ENCODE measurements at places on chromosomes 3 and 15.

DNA sequence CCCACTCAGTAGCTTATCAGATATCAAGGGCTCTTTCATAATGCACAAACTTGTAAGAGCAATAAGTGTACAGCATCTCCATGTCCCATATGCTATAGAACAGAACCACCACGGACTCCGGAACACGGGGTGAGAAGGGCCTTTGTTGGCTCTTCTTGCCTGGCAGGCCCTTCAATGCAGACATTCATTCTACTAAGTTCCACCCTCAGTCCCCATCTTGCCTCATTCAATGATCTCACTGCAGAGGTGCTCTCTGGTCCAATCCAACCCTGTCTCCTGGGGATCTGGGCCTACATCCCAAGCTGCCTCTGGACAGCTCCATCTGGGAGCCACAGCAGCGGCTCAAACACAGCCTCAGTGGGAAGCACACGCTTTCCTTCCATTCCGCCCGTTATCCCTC lies 16.8 kb downstream of the HACD2 start:
- DNase-seq, result no peak

- DNase-seq, result no peak
These were observed 1.9 kb upstream of the ALS2CL start for GRCh38 chr3:46695177-46695961.

- DNase-seq, result no peak
These were observed 152.6 kb upstream of the GBE1 start for GRCh38 chr3:81913886-81914663.

DNA sequence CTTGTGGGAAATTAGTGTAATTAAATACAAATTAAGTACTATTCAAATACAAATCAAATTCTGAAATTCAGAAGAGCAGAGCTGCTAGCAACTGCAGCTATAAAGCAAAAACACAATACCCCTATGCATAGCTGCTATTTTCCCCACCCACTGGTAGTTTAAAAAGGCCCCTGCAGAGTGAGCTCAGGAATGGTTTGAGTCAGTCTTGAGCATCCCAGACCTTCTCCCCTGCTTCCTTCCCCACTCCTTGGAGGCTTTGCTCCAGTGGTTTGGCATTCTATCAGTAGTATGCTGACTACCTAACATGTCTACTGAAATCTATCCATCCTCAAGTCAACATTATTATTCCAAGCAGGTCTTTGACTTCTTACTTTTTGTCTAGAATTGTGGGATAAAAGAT lies 53.0 kb downstream of the EFHB start:
- DNase-seq, result no peak

DNA sequence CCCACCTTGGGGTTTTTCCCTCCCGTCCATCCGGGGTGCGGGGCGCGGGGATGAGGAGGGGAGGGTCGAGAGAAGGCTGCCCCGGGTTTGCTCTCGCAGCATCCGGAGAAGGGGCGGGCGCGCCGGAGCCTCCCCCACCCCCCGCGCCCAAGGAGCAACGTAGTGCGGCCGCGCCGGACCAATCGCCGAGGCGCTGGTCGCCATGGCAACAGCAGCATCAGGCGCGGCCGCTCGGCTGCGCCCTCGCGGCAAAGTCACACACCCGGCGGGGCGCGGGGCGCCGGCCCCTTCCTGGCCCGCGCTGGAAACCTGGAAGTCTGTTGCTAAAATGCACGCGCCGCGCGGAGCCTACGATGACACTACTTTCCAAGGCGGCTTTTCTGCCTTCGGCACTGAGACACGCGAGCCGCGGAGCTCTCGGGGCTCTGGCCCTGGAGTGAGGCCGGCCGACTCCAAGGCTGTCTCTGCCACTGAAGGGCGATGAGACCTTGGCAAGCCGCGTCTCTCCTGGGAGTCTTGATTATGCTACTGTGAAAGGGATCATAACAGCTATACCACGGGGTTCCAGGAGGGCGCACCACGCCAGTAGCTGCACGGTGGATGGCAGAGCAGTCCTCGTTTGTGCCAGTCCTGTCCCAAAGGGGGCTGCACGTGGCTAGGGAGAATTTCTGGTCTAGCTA lies at the start of gene IQSEC1:
Gene IQSEC1, minus strand, starts transcription at position 104 of the 680 bp plus-strand sequence. CDS start 415 bp downstream, outside the sequence.
- DNase-seq, result peak; percentile 24

- no peak for DNase-seq
These were observed 412.5 kb downstream of the SOX2 start for GRCh38 chr3:182124187-182124586.
